BE2C (cell line): ENCODE measurements at places on chromosomes 7 and 10.

- no peak for DNase-seq
Measured at GRCh38 chr7:25031007-25031406, 51.0 kb upstream of the OSBPL3 start.

- DNase-seq = no peak
Measured at GRCh38 chr7:98774884-98775283, 94.9 kb downstream of the TMEM130 start.

GRCh38 chr7:55553024-55553345 lies 19.3 kb downstream of the VOPP1 start:
- no peak for DNase-seq

- no peak for DNase-seq
Measured at GRCh38 chr7:7185371-7185989, 3.1 kb downstream of the C1GALT1 start.

DNA sequence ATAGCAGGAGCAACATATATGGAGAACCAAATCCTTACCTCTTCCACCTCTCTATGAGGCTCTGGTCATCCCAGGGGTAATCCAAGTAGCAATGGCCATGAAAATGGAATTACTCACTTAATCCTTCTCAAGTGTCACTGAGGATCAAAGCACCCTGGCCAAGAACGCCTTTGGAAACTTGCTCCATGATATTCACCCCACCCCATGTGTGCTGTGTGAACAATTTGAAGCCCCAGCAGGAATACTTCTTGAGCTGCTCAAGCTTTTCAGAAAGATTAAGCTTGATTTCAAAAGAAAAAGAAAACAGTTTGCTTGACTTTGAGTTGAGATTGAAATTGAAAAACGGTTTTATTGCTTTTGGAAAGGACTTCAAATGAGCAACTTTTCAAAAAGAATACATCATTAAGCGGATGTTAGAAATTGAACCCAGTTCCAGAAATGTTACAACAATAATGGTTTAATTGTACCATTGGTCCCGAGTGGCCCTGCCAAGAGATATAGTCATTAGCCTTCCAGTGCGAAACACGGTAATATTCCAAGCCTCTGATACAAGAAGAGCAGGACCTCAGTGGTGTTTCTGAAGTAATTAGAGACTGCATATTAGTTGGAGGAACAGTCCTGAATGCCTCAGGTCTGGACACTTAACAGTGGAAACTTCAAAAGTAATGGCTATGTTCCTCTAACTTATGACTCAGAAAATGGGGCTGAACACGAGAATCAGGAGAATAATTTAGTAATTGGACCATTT lies 208.1 kb downstream of the NEBL start:
- no peak for DNase-seq

DNA sequence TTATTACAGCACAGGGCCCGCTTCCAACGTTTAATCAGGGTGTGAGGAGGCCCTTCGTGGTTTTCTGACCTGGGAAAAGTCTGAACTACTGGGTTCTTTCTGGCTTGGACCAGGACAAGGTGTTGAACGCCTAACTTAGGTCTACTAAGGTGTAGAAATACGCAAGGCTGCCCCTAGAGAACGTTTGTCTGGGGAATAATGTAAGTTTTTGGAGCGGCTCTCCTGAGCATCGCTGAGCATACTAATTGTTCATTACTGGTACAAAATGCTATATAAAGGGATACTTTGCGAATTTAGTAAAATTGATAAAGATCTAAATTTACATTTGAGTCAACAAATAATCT lies 32.4 kb upstream of the TOMM7 start:
- DNase-seq = no peak

GRCh38 chr7:150481186-150481920 lies 30.9 kb downstream of the GIMAP8 start:
- no peak for DNase-seq

DNA sequence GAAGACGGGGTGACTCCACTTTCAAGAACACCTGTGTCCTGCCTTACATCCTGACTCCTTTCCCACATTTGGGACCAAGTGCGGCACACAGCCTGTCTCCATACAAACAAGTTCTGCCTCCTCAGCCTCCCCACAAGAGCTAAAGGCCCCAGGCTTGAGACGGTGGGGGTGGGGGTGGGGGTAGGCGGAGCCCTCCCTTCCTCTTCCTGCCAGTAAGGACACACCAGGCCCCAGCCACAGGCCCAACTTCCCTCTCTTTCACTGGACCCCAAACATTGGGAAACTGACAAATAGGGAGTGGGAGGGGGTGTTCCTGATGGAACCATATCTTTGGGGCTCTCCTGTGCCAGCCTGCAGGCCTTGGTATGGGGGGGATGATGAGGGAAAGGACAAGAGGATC lies 4.6 kb downstream of the CDK5 start:
- DNase-seq = no peak

- DNase-seq = no peak
Measured at GRCh38 chr10:116198676-116199035, 74.3 kb downstream of the GFRA1 start.

DNA sequence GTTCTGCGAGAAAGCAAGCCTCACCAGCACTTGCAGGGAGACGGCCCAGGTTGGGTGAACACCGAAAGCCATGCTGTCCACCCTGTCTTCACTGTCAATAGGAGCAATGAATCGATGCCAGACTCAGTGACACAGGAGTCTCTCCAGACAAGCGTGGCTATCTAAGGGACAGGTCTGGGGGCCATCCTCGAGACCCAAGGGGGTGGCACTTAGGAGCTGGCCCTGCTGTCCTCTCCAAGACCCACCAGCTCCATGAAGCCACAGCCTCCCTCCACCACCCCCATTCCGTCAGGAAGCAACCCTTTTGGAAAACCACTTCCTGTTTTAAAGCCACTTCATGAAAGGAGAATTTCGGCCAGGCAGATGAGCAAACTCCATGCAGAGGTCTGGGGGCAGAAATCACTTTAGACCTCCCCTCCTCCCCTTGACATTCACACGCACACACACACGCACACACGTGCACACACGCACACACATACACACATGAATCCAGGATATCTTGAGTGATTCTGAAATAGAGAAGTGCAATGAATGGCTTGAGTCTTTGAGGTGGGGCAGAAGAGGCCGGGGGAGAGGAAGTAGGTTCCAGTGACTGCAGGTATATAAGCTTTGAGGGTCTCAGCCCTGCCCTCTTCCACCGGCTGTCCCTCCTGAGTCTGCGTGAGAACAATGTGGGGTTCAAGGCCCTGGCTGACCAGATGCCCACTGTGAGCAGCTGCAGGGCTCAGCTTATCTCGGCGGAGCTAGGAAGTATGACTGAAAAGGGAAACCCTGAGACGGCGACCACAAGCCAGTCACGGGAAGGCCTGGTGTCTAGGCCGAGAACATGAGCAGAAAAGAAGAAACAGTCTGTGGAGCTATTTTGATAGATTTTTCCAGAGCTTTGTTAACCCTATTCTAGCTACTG lies 25.0 kb downstream of the RGS10 start:
- no peak for DNase-seq

DNA sequence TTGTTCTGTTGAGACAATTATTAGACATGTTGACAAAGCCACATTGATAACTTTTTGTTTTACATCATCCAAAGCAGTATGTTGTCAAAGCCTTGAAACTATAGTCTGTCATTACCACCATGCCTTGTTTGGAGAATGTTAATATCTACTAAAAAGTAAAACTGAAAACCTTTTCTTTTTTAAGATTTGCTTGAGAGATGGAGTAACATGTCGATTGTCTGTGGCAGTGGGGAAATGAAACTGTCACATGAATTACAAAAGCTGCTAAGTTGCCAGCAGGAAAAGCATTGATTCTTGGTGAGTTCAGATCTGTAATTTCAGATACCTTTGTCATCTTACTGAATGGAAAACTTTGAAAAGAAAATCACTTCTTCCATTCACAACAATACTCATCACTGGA lies 69.1 kb downstream of the TFPI2 start:
- no peak for DNase-seq

- no peak for DNase-seq
Measured at GRCh38 chr10:103350175-103350516, 794 bp downstream of the PCGF6 start.

GRCh38 chr10:19892270-19892669 lies 76.0 kb downstream of the PLXDC2 start:
- no peak for DNase-seq

DNA sequence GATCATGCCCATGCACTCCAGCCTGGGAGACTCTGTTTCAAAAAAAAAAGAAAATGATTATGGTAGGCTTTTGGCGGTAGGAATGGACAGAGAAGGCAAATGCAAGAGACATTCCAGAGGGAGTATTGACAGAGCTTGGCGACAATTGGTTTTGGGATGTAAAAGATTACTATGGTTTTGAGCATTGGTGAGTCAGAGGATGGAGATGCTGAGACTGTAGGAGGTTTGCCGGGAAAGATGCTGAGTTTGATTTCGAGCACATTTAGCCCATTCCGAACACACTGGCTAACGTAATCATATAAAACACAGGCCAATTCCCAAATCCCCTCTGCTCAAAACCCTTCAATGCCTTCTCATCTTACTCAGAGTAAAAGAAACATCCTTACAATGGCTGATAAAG lies 161.6 kb upstream of the MKLN1 start:
- no peak for DNase-seq

DNA sequence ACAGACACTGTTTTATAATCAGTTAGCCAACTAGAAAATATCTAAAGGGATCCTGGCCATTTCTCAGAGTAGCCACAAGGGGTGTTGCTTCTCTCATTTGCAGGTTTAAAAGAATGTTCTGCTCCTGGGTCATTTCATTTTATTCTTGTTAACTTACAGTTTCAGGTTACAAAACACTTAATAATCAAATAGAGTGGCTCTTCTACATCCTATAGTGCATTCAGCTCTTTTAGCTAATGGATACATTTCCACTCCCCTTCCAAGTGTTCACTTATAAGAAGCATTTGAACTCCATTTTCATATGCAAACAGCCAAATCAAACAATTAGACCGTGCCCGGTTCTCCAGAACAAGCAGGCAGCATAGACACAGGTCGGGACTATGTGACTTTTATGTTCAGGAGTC lies 117.5 kb downstream of the TRIL start:
- DNase-seq = no peak

DNA sequence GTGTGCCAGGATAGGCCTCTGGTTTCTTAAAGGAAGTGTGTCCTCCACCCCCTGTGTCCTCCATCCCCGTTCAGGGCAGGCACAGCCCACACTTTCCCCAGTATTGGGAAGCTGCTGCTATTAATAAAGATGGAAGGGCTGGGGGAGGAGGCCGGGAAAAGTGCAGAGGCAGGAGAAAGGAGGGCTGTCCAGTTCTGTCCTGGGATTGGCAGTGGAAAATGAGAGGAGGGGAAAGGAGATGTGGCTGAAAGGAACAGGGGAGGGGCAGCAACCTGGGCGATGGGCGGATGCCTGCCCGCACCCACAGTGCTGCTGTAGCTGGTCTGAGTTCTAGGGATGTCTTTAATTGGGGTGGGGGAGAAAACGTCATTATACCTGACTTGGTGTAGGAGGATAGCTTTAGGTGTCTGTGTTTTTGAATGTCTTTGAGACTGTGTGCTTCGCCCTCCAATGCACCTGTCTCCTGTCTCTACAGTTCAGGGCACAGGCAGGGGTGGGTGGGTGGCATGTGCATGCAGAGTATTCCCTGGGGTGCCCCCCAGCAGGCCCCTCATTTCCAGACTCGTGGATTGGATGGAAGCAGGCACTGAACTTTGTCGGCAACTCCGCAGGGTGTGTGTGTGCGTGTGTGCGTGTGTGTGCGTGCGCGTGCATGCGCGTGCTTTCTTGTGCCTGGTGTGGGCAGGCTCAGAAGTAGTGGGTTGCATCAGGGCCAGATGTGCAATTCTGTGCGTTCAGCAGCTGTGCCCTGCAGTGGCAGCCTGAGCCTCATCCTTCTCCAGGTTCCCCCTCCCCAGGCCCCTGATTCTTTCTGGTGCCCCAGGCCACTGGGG lies 2.5 kb downstream of the TRIM8 start:
- DNase-seq = no peak

DNA sequence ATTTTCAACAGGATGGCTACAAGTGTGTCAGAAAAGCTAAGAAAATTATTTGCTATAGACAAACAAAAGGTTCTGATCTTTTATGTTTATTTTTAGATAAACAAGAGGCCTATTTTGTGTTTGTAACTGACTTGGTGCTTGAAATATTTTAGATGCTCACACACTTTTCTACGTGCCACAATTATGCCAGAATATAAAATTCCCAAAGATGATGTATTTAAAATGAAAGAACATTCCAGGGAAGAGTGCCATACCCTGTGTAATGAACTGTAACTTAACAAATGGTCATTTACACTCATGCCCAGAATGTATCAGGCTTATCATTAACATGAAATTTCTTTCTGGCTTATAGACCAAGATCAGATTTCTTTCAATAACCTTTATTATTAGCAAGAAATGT lies 144.9 kb upstream of the MTPN start:
- no peak for DNase-seq

GRCh38 chr7:118938845-118939244 lies 714.3 kb downstream of the ANKRD7 start:
- DNase-seq = no peak

- DNase-seq = no peak
Measured at GRCh38 chr10:43047288-43047970, 29.4 kb upstream of the RET start.

DNA sequence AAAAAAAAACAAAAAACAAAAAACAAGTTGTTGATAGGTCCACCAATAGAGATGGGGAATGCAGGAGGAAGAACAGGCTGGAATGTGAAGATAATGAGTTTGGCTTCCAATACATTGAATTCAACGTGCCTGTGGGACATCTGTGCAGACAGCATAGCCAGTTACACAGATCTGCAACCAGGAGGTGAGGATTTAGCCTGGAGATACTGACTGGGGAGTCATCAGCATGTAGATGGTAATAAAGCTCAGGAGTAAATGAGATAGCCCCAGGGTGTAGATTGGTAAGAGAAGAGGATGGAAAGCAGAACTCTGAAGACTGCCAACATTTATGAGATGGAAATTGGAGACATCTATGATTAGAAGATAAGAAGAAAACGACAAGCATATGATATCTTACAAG lies 4.7 kb upstream of the TRIM8 start:
- no peak for DNase-seq

GRCh38 chr10:44312401-44312800 lies 72.5 kb downstream of the CXCL12 start:
- no peak for DNase-seq

DNA sequence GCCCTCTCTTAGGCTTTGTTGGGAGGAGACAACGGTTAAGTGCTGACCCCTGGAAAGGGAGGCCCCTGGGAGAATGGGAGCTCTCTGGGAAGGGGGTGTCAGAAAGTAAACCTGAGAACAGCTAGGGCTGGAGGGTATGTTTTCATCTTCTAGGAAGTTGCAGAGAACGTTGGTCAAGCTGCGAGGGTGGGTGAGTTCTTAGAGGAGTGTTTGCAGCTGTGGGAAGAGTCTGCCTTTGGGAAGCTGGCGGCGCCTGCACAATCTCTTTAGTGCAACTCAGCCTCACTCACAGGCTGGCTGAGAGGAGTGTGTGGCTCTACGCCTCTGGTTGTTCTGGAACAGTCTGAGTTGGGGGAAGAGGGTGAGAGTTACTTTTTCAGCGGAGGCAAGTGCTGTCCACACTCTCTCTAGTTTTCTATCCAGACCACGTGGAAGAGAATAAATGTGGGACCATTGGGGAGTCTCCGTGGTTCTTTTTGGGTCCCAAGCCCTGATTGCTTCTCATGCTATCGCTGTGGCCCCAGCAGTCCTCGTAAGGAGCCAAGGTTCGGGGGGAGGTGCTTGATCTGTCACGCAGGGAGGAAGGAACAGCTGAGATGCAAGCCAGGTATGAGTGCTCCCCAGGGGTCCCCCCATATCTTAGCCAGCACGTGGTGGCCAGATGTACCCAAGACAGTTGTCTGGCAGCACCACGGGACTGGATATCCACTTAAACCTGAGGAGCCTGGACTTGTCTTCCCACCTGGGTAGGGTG lies 237.2 kb downstream of the BUB3 start:
- no peak for DNase-seq

GRCh38 chr10:124220971-124221355 lies 127.6 kb upstream of the CHST15 start:
- no peak for DNase-seq
